ENCODE measurements at places on chromosomes 5 and 9. TPM values are rescaled to one million over a fixed set of nuclear protein-coding genes. Genes with fewer than 3 reads are reported as not detected.
A peak's percentile ranks its signal among the peaks of the same experiment; 100 is the strongest.

Gene GRXCR2
- total RNA-seq: not detected

Gene OTP
- total RNA-seq: 6.0 TPM

Gene LHX3
- 0.24 TPM for total RNA-seq

Gene CDH10
- 2.2 TPM for total RNA-seq

Gene CEP120
- 34.7 TPM for total RNA-seq

DNA sequence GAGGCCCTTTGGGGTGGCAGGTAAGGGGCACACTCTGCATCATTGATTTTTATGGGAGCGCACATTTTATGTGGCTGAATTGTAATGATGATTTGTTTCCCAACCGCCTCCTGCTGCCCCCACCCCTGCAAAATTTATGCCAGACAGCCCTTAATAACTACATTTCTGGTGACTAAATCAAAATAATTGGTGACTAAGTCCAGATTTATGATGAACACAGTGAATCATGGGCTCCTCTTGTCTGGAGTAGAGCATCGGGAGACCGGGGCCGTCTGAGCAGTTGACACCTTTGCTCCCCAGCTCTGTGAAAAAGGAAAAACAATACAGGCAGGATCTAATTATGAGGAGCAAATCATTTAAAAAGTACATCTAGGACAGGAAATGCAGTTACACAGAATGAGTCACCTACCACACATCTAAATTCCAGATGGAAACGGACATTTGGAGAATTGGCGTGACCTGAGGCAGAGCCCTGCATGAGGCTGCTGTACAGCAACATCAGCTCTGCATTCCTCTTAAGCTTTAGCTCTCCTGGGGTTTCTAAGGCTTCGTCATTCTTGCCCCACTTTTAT is 58.9 kb downstream of the DOCK2 start:
- DNase-seq: peak; percentile 33

DNA sequence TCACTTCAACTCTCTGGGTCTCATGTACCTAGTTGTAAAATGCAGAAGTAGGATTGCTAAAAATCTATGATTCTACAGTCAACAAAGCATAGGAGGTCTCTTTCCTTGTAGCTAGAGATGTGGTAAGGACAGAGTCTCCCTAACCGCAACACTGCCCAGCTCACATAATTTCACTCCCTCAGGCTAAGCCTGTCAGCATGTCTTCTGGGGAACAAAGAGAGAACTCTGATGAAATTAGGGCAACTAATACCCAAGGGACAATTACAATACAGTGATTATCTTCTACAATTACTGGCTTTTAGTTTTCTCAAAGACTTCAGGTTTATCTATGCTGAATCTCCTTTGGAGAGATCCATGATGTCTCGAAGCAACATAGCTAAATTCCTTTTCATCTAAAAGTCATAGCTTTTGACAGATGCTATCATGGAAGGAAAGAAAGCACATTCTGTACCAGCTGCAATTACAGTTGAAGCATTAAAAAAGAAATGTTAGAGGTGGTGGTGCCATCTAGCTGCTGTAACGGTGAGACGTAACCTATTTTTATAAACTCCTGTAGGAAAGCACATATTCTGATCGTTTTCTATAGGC is 141.1 kb upstream of the TARS1 start:
- peak; percentile 70 for DNase-seq

DNA sequence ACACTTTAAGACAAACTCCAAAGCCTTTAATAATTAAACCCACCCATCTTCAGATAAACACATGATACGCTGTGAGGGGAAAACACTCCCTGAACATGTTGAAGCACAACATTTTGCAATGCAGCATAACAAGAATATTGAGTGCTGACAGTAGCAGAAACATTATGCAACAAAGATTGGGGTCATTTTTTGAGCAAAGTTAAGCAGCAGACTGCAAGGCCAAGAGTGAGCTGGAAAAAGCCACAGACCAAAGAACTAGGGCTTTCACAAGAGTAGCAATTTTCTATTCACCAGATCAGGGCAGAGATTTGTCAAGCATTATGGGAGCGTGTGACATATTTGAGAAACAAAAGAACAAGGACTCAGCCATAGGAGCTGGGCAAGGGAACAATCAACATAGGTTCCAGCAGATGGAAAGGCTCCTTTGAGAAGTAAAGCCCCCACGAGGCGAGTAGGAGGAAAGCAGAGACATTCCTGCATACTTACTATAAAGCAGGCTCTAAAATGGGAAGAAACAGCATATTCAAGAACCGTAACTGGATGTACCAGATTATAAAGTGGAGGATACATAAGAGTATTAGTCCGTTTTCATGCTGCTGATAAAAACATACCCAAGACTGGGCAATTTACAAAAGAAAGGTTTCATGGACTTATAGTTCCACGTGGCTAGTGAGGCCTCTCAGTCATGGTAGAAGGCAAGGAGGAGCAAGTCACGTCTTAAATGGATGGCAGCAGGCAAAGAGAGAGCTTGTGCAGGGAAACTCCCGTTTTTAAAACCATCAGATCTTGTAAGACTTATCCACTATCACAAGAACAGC is 4.8 kb upstream of the TTC23L start:
- DNase-seq: no peak

DNA sequence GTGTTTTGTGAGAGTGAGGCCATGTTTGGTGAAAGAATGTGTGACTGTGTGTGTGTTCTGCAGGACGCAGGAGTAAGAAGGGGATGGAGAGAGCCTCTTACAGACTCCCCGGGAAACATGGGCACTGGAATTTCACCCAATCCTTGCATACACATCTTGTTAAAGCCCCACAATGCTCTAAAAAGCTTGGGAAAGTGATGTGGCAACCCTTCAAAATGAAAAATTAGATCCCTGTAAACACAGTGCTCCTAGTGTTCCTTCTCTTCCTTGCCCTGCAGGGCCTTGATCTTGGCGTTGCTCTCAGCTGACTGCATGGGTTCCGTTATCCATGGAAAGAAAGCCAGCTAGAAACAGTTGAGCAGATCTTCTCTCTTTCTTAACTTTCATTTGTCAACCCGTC is 701.7 kb downstream of the SEMA5A start:
- no peak for DNase-seq

- DNase-seq: no peak
Measured at GRCh38 chr9:93090091-93090655, 5.8 kb upstream of the CARD19 start.

DNA sequence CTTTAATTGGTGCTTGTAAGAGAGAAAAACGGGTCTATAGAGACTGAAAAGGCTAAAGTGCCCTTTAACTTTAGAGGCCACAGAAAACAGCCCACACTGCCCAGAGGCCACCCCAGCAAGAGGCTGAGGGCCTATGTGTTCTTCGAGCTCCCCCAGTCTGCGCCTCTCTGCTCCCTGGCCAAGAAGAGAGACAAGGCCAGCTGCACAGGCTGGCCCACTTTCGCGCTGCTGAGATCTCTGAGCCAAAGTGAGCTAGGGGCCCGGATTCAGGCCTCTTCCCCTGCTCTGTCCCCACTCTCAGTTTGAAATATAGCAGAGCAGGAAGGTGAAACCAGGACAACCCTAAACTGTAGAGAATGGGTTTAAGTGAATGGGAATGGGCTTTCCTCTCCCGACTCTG is 132.0 kb upstream of the TRIM32 start:
- peak; percentile 73 for DNase-seq

- DNase-seq: no peak
Measured at GRCh38 chr9:6243746-6244145, 28.1 kb downstream of the IL33 start.

DNA sequence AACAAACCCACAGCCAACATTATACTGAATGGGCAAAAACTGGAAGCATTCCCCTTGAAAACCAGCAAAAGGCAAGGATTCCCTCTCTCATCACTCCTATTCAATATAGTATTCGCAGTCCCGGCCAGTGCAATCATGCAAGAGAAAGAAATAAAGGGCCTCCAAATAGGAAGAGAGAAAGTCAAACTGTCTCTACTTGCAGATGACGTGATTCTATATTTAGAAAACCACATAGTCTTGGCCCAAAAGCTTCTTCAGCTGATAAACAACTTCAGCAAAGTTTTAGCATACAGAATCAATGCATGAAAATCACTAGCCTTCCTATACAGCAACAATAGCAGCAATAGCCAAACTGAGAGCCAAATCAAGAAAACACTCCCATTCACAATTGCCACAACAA is 333.7 kb upstream of the EDIL3 start:
- no peak for DNase-seq

DNA sequence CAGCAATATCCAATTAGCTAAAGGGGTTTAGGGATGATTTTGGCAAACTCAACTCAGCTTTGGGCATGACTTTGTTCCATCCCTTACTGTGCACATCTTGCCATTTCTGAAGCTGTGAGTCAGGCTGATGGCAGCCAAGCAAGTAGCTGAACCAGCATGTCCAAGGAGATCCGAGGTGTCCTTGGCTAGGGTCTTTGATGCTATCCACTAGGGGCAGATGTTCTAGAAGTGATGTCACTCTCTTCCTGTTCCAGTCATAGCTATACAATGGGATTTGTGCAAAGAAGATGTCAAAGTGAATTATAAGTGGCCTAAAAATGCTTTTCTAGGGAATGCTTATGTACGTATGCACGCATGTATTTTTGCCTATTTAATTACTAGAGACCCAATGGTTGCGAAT is 160.8 kb upstream of the PAPPA start:
- no peak for DNase-seq

DNA sequence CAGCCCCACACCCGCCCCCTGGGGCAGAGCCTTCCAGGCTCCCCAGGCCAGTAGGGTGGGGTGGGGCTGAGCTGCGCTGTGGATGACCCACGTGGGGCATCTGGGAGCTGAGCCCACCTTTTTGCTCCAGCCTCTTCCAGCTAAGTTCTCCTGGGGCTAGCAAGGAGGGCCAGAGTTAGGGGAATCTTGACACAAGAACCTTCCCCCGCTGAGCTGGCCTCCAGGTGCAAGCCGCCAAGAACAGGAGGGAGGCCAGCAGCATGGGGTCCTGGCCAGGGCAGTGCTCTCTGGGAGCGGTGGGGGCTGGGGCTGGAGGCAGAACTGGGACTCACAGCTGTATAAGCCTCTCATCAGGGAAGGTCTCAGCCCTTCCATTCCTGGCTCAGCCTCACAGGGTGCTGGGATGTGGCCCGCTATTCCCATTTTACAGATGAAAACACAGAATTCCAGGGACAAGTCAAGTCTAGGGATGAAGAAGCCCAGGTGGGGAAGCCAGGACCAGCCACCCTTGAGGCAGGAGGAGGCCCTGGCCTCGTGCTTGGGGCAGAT is 21.5 kb downstream of the SARDH start:
- no peak for DNase-seq

GRCh38 chr5:136764601-136765000 is 399.3 kb upstream of the TRPC7 start:
- DNase-seq: no peak

DNA sequence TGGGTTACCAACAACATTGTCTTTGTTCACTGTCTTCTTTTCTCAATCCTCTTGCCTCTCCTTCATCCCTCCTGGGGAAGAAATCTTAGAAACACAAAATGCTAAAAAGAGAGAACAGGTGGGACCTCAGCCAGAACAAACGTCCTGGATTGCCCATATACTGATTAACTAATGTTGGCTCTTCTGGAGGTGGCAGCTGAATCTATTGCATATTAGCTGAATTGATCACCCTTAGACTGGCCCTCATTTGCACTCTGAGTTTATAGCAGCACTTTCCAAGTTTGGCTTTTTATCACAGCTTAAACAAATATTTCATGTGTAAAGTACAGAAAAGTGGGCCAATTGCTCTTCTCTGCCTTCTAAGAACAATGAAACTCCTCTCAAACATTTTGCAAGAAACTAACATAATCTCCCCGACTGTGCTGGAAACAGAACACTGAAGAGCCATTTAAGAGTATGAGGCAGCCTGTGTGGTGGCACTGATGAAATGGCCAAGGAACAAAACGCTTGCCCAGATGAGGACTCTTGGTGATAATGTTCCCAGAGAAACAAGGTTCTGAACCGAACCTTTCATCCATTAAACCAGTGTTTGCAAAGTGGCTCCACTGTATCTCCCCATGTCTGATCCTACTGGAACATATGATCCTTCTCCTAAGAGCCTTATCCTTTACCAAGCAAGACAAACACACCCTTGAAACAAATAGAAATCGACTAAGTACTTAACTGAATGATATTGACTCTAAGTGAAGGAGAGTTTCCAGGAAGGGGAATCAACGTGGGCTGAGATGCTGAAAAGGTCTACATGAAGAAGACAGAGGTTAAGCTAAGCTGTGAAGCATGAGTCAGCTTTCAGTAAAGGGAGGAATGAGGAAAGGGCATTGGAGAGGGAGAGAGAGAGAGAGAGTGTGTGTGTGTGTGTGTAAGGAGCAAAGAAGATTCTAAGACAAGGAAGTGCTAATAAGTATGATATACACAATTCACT is 83.2 kb upstream of the LIFR start:
- peak; percentile 57 for DNase-seq

DNA sequence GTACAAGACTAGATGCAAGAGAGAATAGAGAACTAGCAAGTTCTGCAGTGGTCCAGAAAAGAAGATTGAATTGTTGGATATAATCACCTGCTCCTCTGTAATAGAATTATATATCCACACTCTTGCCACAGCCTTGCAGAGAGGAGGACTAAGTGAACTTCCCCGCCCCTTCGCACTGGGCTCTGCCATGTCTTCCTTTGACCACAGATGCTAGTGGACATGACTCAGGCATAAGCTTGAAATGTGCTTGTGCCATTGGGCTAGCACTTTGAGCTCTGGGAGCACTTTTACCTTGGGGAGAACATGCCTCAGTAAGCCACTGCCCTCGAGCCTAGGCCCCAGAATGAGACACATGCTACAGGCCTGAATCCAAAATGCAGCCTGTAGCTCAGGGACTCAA is 113.5 kb upstream of the RASA1 start:
- no peak for DNase-seq

GRCh38 chr5:9545136-9545991 is 511 bp downstream of the SEMA5A start:
- DNase-seq: no peak

GRCh38 chr9:129981180-129981907 is 61.6 kb downstream of the FNBP1 start:
- no peak for DNase-seq

DNA sequence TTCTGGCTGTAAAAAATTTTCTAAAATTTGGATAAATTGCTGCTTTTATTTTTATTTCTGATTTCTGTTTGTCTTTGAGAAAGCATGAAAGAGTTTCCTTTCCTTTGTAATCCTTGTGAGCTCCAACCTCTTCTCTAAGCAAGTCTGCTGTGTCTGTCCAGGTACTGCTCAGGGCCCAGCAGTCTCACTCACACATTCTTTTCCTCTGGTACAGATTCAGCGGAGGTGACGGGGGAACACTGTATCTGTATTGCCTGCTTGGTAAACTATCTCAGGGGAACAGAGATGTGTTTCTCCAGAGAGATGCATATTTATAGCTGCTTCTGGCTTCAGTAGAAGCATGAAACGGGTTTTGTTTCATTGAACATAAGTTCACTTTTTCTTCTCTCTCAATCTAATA is 60.5 kb downstream of the NUP214 start:
- no peak for DNase-seq

Data from umbilical cord (tissue), 2 donors.